ENCODE measurements at places on chromosomes 6 and 20. TPM values are rescaled to one million over a fixed set of nuclear protein-coding genes. Genes with fewer than 3 reads are reported as not detected.

DNA sequence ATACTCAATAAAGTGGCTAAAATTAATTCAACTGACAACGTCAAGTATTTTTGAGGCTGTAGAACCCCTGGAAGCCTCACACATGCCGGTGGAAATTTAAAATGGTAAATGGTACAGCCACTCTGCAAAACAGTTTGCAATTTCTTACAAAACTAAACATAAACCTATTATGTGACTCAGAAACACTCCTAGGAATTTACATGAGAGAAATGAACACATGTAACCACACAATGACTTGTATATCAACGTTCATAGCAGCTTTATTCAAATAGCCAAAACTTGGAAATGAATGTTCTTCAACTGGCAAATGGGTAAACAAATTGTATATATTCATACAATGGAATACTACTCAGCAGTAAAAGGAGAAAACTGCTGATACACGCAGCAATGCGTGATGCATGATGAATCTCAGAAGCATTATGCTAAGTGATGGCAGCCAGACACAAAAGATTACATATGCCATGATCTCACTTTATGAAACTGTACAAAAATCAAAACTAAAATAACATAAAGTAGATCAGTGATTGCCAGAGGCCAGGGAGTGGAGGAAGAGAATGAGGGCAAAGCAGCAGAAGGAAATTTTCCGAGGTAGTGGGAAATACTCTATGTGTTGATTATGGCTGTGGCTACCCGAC lies 112.5 kb downstream of the FAM50B start:
- no peak for DNase-seq

Gene HLA-DQA2
- total RNA-seq: 2.7 TPM

Gene MOCS3
- 3.0 TPM for total RNA-seq

DNA sequence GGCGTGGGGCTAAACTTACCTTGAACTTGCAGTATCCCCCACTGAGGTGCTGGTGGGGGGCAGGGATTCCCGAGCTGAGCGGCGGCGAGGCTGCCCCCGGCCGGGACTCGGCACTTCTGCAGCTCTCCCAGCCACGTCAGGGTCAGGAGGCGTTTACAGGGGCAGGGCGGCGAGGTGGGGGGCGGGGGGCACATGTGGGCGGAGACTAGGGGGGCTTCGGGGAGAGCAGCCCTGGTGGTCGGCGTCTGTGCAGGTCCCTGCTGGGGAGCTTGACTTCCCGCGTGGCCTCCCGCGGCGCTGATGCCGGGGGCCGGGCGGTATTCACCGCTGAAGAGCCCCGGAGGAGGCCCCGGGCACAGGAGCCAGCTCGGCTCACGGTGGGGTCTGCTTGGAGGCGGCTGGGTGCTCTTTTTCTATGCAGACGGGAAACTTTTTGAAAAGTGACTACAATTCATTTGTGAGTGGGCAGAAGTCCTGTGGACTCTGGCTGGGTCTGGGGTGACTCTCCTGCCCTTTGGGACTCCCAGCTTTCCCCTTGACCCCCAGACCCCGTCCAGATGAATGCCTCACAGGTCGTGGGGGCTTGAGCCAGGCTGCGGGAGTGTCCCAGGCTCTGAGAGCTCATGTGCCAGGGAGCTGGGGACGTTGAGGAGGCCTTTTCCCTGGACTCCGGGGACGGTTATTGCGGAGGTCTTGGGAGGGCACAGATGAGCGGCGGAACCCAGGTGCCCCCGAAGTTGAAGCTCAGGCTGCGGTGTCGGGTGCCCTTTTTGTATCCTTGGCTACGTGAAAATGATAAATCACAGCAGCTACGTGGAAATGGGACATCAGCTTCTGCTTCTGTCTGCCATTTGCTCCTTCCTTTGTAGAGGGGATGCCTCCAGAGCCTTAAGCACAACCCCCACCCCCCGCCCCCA lies 75.9 kb upstream of the GATA5 start:
- DNase-seq: no peak

Gene BPIFB2
- not detected for total RNA-seq

- DNase-seq: peak; percentile 72
Observed at GRCh38 chr20:59087829-59088433, 45.3 kb upstream of the PRELID3B start.

Gene FILIP1
- total RNA-seq: 0.09 TPM

Gene IMPG1
- total RNA-seq: not detected

All from T-cell (primary cell).